Activated B cell treated with CpG ODN at 0.5 μM for 24 hours (primary cell): ENCODE measurements at places on chromosomes 1 and 21. TPM values are rescaled to one million over a fixed set of nuclear protein-coding genes. Genes with fewer than 3 reads are reported as not detected.

The LRRC39 gene
- total RNA-seq: 0.71 and 0.75 TPM in 2 replicates

The ACTL8 gene
- total RNA-seq: not detected in 2 replicates

The SLC45A1 gene
- 0.33 and 0.34 TPM in 2 replicates for total RNA-seq

The MAP10 gene
- 2.7 and 3.0 TPM in 2 replicates for total RNA-seq

The INTS7 gene
- total RNA-seq: 19.1 and 19.9 TPM in 2 replicates

The TBX19 gene
- total RNA-seq: 2.7 and 4.7 TPM in 2 replicates

The ZNF670 gene
- total RNA-seq: 6.1 and 6.2 TPM in 2 replicates

The GJA5 gene
- total RNA-seq: not detected in 2 replicates

The PPIAL4G gene
- total RNA-seq: 0.42 and 0.62 TPM in 2 replicates

The AGMAT gene
- total RNA-seq: 8.1 TPM in 2 replicates

The ETV3L gene
- 0.29 TPM in 1 of 2 replicates, not detected in the other for total RNA-seq

The PLA2G2A gene
- total RNA-seq: not detected in 2 replicates

The JAM2 gene
- total RNA-seq: 2.0 and 2.1 TPM in 2 replicates

The TADA1 gene
- total RNA-seq: 13.6 and 15.3 TPM in 2 replicates

The CFAP141 gene
- total RNA-seq: not detected in 2 replicates

The UTS2 gene
- total RNA-seq: 4.1 and 5.9 TPM in 2 replicates

The TNNT2 gene
- not detected in 2 replicates for total RNA-seq

The DTL gene
- total RNA-seq: 4.2 and 5.0 TPM in 2 replicates

The KRTAP19-1 gene
- not detected in 2 replicates for total RNA-seq

The IBA57 gene
- total RNA-seq: 10.8 and 14.5 TPM in 2 replicates

The RAP1GAP gene
- total RNA-seq: 0.54 and 0.60 TPM in 2 replicates

The ELAVL4 gene
- total RNA-seq: not detected in 2 replicates

The OR6K3 gene
- total RNA-seq: not detected in 2 replicates

The UMODL1 gene
- total RNA-seq: 0.04 TPM in 1 of 2 replicates, not detected in the other

The BEND5 gene
- 14.5 and 17.9 TPM in 2 replicates for total RNA-seq

The KIF2C gene
- total RNA-seq: 1.00 and 1.8 TPM in 2 replicates

The GBP4 gene
- total RNA-seq: 19.2 and 19.5 TPM in 2 replicates

The CD1B gene
- not detected in 2 replicates for total RNA-seq

The PRAMEF8 gene
- not detected in 2 replicates for total RNA-seq

The FCRL5 gene
- total RNA-seq: 40.4 and 55.4 TPM in 2 replicates

The GPR161 gene
- total RNA-seq: 0.04 and 0.32 TPM in 2 replicates

The TACSTD2 gene
- total RNA-seq: not detected in 2 replicates

The S100A8 gene
- total RNA-seq: 0.93 TPM in 1 of 2 replicates, not detected in the other

The TEX38 gene
- not detected in 2 replicates for total RNA-seq

The SPRR1A gene
- not detected in 2 replicates for total RNA-seq

The SPRR4 gene
- total RNA-seq: not detected in 2 replicates

The C1orf94 gene
- total RNA-seq: not detected in 2 replicates
